ENCODE measurements at places on chromosomes 2 and 18.
A peak's percentile ranks its signal among the peaks of the same experiment; 100 is the strongest.

- DNase-seq = peak; percentile 40
These were observed 27.0 kb downstream of the IRS1 start for GRCh38 chr2:226772389-226773179.

- peak; percentile 44 for DNase-seq
These were observed 1.5 kb downstream of the COL5A2 start for GRCh38 chr2:189178054-189178453.

DNA sequence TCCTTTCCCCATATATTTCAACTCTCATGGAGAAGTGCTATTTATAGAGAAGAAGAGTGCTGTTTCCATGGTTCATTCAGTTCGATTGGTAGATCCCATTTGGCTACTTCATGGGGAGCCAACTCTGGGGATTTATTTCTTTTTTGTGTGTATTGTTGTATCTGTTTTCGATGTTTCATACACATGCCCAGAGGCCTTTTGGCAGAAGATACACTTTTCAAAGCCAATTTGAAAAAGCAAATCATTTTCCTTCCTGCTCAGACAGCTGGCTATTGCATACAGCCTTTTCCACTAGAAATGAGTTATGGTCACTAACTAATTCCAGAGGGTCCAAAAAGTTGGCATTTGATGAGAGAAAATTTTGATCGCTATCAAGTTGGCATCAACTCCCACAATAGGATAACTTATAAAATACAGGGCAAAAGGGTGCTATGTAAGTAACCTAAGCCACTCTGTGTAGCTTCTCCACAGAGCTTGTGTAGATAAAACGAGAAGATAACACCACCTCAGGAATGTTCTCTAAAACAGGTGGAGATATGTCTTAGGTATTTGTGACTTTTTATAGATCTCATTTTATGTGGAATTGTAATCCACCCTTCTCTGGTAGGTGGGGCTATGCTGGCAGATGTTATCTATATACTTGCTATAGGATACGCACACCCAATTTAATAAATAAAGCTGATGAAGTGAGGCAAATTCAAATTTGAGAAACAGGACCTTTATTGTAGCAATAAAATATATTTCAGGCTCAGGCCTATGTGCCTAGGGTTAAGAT lies 798.5 kb downstream of the SATB2 start:
- no peak for DNase-seq

DNA sequence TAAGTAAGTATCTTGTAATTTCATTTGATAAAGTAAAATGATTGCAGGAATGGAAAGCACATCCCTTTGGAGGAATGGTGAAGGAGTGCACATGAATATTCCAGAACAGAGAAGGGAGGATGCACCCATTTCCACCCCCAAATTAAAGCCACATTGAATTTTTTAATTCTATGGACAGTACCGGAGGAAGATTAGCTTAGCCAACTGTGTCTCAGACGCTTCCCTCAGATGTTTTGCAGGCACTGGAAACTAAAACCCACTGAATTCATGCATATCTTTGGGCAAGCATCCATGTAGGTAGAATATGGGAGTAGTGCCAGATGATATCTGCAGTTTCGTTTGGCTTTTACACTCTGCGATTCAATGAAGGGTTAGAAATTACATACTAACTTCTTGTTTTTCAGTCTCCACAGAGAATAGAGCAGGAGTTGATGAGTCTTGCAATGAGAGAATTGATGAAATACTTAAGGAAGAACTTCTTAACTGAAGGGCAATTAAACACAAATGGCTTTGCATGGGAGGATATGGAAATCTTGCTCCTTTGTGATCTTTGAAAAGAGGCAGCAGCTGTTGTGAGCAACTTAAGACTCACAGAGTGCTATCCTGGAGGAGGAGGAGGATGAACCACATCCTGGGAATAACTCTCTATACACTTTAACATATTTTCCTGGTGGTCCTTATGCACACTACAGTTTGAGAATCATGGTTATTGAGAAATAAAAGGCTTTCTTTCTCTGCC lies 71.7 kb upstream of the MYO3B start:
- DNase-seq = no peak

DNA sequence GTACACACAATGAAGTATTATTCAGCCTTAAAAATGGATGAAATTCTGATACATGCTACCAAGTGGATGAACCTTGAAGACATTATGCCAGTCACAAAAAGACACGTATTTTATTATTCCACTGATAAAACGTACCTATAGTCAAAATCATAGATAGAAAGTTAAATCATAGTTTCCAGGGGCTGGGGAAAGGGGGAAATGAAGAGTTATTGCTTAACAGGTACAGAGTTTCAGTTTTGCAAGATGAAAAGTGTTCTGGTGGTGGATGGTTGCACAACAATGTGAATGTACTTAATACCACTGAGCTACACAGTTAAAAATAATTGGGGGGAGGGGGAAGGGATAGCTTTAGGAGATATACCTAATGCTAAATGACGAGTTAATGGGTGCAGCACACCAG lies 279.0 kb upstream of the STON1 start:
- DNase-seq = no peak

DNA sequence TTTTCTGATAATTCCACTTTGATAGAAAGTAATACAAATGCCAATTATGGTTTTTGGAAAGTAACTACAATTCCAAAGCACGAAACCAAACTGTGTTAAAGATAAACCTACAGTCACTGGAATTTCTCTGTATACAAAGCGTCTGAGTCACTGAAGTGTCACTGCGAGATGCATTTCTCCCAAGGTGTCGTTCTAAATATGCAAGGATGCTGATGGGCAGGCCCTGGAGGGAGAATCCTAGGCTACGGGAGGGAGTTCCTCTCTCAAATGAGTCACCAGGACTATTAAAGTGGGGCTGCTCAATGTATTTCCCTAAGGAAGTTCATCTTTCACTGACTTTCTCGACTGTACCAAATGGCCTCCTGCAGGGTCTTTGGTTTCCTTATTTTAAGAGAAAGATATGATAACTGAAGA lies 163.8 kb upstream of the STK17B start:
- peak; percentile 93 for DNase-seq

Measured in fibroblast of skin of back (primary cell).